ENCODE measurements at places on chromosomes 5 and 9.

DNA sequence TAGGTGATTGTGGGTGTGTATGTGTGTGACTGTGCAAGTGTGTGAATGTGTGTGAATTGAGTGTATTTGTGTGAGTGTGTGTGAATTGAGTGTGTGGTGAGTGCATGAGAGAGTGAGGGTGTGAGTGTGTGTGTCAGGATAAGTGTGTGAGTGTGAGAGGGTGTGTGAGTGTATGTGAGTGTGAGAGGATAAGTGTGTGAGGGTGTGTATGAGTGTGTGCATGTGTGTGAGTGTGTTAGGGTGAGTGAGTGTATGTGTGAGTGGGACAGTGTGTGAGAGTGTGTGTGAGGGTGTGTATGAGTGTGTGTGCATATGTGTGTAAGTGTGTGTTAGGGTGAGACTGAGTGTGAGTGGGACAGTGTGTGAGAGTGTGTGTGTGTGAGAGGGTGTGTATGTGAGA is 21.7 kb downstream of the GPRIN1 start:
- DNase-seq = no peak

GRCh38 chr5:36756848-36757247 is 119.7 kb upstream of the NIPBL start:
- no peak for DNase-seq

GRCh38 chr9:97293207-97293721 is 14.2 kb upstream of the CCDC180 start:
- DNase-seq = peak; percentile 18

DNA sequence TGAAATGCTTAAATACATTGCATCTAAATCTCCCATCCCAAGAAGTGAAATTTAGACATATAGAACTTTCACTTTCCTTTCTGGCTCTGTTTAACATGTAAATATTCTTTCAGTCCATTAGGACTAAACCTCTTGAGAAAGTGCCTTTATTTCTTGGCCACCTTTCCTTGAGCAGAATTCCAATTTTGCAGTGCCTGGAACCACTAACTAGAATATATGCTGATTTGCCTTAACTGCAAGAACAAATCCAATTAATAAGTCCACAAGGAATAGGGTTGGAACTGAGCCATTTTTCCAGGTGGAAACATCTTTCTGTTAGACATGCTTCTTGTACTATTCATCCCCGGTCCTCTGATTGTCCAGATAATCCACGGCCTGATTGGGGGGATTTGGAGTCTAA is 478.0 kb downstream of the ENC1 start:
- no peak for DNase-seq

- no peak for DNase-seq
Measured at GRCh38 chr5:76528547-76529331, 94.5 kb downstream of the F2RL2 start.

- peak; percentile 85 for DNase-seq
Measured at GRCh38 chr9:116115761-116116353, 37.7 kb upstream of the PAPPA start.

DNA sequence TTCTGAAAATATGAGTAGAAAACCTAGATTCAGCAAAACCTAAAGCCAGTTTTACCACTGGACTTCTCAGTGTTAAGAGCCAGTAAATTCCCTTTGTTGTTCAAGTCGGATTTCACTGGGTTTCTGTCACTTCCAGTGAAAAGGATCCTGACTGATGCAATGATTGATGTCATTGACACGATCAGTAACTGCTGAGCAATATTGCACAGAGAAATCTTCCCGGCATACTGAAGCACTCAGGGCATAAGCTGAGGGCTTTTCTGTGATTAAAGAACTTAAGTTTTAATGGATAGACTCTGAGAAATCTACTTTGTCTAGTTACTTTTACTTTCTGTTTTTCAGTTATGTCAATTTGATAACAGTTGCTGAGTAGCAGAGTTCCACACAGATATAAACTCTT is 61.9 kb downstream of the DENND1A start:
- DNase-seq = peak; percentile 2

DNA sequence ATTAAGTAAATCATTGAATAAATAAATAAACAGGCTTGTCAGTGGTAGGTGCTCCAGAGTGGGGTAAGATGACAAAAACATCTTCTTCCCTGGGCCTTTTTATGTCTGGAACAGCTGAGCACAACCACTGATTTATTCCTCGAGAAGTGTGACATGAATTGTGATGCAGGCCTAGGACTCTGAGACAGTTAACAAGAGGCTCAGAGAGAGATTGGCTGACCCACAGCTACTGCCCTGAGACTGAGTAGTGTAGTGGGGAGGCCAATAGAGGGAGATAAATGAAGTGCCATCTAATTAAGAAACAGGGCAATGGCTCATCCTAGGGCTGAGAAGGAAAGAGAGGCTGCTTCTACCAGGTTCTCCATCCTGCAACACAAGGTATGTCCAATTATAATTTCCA is 369.3 kb upstream of the TRPC7 start:
- DNase-seq = no peak

- peak; percentile 82 for DNase-seq
Measured at GRCh38 chr9:120985819-120986222, 59.2 kb upstream of the TRAF1 start.

GRCh38 chr5:94731471-94731870 is 113.0 kb downstream of the SLF1 start:
- no peak for DNase-seq

- no peak for DNase-seq
Measured at GRCh38 chr5:56825222-56825824, 10.0 kb downstream of the MAP3K1 start.

- DNase-seq = peak; percentile 35
Measured at GRCh38 chr9:6538666-6539071, 106.9 kb downstream of the GLDC start.

GRCh38 chr5:178312880-178313282 is 80.3 kb upstream of the PHYKPL start:
- no peak for DNase-seq

- no peak for DNase-seq
Measured at GRCh38 chr5:171419688-171420430, 412 bp downstream of the FGF18 start.

- no peak for DNase-seq
Measured at GRCh38 chr9:93662952-93663572, 86.7 kb downstream of the PHF2 start.

- DNase-seq = peak; percentile 76
Measured at GRCh38 chr5:157476702-157477408, 16.8 kb downstream of the NIPAL4 start.

DNA sequence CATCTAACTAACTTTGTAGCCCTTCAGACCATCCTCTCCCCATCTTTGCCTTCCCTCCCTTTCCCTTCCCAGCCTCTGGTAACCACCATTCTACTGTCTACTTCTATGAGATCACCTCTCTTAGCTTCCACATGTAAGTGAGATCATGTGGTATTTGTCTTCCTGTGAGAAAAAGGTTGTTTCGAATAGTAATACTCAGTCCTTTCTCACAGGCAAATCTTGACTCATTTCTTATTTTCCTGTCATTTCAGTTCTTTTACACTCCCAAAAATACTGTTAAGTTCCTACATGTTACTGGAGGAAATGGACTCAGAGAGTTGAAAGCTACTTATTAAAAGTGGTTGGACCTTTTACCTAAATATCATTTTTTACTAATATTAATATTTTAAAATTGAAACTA is 82.1 kb downstream of the SLF1 start:
- no peak for DNase-seq

DNA sequence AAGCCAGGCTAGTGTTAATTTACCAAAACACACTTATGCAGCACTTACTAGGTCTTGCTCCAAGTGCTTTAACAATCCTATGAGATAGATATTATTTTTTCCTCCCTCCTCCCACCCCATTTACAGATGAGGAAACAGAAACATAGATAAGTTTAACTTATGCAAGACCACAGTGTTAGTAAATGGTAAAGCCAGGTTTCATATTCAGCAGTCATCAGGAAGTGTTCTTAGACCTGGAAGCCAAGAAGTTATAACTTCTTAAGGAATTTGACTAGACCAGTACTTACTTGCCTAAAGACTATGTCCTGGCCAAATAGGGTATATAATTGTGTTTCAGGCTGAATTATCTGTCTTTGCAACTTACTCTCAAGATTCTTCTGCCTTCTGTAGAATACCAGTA is 15.9 kb downstream of the ABHD17B start:
- DNase-seq = peak; percentile 54
